Mucosa of descending colon (tissue), 3 donors: ENCODE measurements at places on chromosomes 4 and X.

DNA sequence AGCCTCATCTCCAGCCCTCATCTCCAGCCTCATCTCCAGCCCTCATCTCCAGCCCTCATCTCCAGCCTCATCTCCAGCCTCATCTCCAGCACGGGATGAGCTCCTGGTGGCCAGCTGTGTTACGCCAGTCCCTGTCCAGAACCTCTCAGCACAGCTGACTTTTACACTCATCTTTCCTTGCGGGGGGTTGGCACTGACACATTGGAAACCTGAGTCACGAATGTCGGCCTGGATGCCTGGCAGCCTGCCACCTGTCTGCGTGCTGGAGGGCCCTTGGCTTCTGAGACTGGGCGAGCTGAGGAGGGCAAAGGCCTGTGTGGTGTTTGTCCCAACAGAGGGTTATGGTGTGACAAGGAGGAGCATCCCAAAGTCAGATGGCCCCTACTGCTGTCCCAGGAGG, 66.1 kb upstream of the HGFAC start:
- DNase-seq: no peak

DNA sequence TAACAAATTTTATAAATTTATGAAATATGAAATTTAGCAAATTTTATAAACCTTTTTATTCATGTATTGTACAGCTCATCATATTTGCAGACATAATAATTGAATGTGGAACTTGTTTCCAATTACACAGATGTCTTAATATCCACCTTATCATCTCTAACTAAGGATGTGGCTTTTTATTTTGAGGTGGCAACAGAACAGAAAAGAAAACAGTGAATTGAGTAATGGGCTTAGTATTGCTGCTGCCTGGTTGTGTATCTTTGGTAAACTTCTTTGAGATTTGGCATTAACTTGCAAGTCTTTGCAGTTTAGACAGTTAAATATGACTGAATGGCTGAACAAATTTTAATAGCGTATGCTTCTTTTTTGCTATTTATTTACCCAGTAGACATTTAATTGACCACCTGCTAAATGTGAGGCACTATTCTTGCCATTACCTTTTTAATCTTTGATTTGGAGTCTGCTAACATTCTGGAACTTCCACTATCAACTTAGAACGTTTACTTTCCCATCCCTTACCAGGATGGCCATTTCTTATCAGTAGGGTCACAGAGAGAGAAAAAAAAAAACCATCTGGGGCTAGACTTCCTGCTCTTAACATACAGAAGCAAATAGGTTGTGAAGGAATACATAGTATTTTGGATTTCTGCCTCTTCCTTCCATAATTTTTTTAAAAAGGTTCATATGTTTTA, 44.8 kb downstream of the CLCN3 start:
- no peak for DNase-seq

DNA sequence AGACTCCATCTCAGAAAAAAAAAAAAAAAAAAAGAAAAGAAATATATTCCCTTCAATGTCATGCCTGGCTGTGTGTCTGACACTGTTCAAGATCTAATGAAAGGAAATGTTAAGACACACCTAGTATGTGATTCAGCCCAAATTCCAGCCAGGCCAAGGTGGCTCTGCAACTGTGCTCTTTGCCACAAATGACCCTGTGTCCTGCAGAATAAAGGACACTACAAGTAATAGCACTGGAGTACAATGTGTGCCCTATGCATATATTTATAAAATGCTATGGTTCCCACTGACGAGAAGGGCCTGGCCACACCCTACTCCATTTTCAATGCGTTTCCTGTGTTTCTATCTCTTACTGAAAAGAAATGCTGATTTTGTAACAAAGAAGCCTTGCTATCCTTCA, 98.0 kb upstream of the SORBS2 start:
- no peak for DNase-seq

DNA sequence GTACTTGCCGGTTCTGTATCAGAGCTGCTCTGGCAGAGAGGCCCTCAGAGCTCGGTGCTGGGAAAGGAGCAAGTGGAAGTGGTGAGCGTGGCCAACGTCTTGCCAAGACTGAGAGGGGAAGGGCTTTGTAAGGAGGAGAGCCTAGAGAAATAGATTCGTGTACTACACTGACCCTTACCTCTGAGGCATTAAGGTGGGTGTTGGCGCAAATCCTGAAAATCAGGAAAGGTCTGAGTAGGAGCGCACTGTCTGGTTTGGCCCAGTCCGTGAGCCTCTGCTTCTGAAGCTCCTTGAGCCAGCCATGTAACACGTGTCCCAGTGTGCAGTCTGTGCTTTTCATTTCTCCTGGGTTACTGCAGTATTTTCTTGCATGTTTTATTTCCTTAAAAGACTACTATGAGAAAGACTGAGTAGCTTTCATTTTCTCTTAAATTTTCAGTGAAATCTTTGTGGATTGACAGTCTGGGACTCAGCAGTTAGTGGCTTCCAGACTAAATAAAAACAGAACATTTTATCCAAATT, 140.5 kb downstream of the SOWAHB start:
- no peak for DNase-seq

GRCh38 chr4:141309874-141310273, 89.2 kb downstream of the ZNF330 start:
- no peak for DNase-seq

DNA sequence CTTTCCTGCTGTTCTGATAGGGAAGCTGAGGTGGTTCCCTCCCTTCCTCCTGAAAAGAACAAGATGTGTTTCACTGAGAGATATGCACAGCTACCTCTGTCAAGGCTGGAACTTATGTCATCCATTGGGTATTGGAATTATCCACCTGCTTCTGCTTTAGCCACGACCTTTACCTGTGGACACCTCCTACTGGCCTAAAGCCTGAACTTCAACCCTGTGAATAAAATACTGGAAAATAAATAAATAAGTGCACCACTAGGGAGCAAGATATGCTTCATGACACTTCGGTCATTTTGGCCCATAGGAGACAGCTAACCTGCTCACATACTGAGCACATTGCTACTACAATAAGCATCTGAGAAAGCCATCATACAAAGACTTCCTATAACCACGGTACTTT, 419.9 kb upstream of the NWD2 start:
- no peak for DNase-seq

DNA sequence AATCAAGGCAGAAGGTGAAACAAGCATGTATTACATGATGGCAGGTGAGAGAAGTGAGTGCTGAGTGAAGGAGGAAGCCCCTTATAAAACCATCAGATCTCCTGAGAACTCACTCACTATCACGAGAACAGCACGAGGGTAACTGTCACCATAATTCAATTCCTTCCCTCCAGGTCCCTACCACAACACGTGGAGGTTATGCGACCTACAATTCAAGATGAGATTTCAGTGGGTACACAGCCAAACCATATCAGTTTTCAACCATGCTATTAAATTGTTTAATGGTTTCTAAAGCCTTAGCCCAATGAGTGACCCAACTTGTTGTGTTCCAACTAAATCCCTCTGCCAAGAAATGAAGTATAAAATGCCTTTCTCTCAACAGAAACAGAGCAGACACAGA, 519.8 kb downstream of the GBA3 start:
- DNase-seq: no peak

- DNase-seq: no peak
These were observed 71.6 kb downstream of the RASL11B start for GRCh38 chr4:52933738-52934137.

DNA sequence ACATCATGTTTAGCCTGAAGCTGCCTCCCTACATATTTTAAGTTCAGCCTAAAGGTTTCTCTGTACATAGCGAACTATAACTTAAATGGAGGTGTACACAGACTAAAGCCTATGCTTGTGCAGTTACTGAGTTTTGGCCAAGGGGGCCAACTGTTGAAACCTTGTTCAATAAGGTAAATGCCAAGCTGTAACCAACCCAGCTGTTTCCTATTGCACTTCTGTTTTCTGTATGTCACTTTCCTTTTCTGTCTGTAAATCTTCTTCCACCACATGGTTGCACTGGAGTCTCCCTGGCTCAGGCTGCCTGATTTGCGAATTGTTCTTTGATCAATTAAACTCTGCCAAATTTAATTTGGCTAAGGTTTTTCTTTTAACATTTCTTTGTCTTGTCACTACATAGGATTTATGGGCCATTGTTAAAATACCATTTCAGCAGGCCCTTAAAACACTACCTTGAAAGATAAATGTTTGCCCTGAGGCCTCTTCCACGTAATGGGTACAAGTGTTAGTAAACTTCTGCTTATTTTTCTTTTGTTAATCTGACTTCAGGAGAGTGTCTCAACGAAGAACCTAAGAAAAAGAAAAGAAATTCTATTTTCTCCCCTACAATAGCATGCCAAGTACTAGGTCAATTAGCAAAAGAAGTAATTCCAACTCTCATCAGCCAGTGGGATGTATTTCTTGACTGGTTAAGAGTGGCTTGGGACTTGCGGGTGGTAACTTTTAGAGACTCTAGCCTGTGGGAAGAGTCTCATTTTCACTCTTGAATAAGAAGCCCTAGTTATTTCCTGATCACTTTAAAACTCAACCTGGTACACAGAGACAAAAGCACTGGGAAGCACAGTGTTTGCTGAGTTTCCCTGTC, 45.7 kb upstream of the PRSS12 start:
- DNase-seq: no peak

DNA sequence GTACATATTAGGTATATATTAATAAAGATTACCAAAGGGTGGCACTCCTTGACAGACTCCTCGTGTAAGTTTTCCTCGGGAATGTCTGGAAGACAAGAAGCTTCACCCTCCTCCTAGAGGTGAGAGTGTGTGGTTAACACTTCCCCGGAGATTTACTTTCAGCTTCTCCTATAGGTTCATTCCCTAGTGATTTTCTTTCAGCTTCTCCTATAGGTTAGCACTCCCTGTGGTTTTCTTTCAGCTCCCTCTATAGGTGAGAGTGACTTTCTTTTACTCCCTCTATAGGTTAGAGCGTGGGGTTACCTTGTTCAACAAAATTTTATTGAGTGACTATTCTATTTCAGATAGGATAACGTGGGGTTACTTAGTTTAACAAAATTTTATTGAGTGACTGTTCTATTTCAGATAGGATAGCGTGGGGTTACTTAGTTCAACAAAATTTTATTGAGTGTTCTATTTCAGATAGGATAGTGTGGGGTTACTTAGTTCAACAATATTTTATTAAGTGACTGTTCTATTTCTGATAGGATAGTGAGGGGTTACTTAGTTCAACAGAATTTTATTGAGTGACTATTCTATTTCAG, 106.0 kb upstream of the PLAC1 start:
- no peak for DNase-seq

DNA sequence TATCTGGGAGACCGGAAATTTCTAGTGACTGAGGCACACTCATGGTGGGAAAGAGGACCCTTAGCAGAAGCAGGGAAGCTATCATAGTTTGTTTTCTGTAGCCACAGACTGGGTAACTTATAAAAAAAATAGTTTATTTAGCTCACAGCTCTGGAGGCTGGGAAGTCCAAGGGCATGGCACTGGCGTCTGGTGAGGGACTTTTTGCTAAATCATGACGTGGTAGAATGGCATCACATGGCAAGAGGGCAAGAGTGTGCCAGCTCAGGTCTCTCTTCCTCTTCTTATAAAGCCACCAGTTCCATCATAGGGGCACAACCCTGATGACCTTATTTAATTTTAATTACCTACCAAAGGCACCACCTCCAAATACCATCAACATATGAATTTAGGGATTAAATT, 13.3 kb downstream of the APLN start:
- no peak for DNase-seq

- no peak for DNase-seq
These were observed 191.0 kb downstream of the SLC7A11 start for GRCh38 chr4:138051157-138051556.

- no peak for DNase-seq
These were observed 119.2 kb downstream of the SMARCA1 start for GRCh38 chrX:129403974-129404669.

DNA sequence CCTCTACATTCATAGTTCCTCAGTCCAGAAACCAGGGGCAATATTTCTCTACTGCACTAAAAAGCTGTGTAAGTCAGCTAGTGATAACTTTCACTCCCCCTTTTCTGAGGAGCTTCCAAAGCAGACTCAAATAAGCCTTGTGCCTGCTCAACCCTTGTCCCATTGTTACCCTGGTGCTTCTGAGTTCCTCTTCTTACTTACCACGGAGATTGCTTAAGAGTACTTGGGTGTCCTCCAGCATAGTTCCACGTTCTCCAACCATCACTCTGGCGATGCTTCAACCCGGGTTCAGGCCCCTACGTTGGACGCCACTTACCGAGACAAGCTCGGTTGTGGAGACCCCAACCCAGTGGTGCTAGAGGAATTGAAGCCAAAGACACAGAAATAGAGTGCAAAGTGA, 71.6 kb downstream of the ADAM29 start:
- DNase-seq: no peak

DNA sequence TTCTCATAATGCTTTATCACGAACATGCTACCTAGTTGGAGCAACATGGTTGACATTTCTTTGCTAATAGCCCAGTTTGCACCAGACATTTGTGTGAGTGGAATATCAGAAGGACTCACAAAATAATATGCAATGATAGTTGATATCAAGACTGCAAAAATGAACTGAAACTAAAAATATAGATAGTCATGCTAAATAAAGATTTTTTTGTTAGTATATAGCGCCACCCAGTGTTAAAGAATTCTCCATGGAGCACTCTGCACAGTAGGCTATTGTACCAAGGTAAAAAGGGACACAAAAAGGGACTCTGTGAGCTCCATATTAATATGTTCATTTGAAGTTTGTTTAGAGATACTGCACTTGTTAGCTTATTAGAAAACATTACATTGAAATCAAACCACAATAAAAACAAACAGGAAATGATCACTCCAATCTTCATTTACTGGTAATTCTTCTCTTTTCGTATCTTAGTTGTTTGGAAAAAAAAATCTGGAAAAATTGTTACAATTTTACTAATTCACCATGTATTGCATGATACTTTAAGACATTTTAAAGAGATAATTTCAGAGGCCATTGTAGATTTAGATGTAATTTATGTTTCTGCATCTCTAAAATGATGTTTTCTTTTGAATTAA, 1509.6 kb downstream of the ADGRL3 start:
- no peak for DNase-seq

- no peak for DNase-seq
These were observed 16.5 kb downstream of the ACSL4 start for GRCh38 chrX:109716431-109717028.

- no peak for DNase-seq
These were observed 19.0 kb downstream of the CXCL8 start for GRCh38 chr4:73759357-73759756.

- no peak for DNase-seq
These were observed 42.9 kb upstream of the MAN2B2 start for GRCh38 chr4:6532102-6532501.

GRCh38 chrX:19554786-19555185, 39.5 kb upstream of the MAP3K15 start:
- DNase-seq: no peak
